ENCODE measurements at places on chromosomes 2 and 18.

- DNase-seq, result no peak
These were observed 21.3 kb downstream of the CDK15 start for GRCh38 chr2:201827621-201828020.

- DNase-seq, result no peak
These were observed at the start of gene CRYBA2 for GRCh38 chr2:218993345-218994315. CRYBA2 (minus strand) TSS chr2:218993422; CDS start chr2:218993176, 246 bp downstream.

- no peak for DNase-seq
These were observed 1101.4 kb downstream of the CBLN2 start for GRCh38 chr18:71442731-71443141.

- no peak for DNase-seq
These were observed 7.6 kb downstream of the CTIF start for GRCh38 chr18:48546396-48546795.

GRCh38 chr2:108346827-108347226, 30.9 kb upstream of the SULT1C4 start:
- DNase-seq, result no peak

DNA sequence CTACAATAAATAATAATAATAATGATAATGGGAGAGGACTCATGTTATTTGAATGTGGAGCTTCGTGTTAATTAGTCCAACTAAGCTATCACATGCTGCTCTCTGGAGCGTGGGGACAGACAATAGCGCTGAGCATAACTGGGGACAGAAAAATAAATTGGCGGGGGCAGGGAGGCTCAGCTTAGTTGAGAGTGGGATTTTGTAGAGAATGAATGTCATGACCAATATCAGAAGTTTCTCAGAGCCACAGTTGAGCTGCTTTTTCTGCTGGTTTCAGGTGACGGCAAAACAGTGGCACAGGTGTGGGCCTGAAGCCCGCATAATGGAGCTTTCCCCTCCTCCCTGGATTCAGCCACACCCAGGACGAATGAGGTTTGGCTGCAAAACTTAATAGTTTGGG, 111.1 kb upstream of the CAB39 start:
- no peak for DNase-seq

GRCh38 chr18:13450289-13451212, 232.0 kb downstream of the LDLRAD4 start:
- DNase-seq, result no peak

DNA sequence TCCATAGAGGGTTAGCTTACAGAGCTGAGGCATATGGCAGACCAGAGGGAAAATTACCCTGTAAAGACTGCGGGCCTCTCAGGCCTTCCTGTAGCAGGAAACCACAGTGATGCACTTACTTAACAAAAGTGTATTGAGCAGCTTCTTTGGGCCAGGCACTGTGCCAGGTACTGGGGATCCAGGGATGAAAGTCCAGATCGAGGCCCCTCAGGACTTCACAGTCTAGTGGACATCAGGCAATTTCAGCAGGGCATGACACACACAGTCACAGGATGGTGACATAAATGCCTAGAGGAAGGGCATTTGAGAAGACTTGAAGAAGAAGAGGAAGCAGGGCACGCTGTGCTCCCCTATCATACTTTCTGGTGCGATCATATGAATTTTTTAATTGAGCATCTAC, 71.7 kb downstream of the MARCO start:
- DNase-seq, result no peak

- no peak for DNase-seq
These were observed 179.6 kb upstream of the SLC39A10 start for GRCh38 chr2:195477248-195477995.

DNA sequence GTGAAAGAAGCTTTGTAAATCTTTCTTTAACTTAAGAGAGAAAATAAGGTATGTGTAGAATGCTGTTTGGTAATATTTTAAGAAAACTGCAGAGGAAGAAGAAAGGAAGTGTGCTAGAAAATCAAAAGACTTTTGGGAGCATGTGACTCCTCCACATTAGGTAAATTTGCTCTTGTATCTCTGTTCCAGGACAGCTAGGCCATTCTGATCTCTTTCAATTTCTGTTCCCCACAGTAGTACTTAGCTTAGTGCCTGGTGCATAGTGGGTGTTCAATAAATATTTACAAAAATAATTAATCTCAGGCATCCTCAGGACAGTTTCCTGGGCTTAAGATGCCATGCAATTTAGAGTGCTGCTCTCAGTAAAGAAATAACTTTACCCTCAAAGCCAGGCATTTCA, 105.0 kb downstream of the GPD2 start:
- DNase-seq, result no peak

GRCh38 chr18:54904581-54904980, 54.7 kb downstream of the CCDC68 start:
- DNase-seq, result no peak

DNA sequence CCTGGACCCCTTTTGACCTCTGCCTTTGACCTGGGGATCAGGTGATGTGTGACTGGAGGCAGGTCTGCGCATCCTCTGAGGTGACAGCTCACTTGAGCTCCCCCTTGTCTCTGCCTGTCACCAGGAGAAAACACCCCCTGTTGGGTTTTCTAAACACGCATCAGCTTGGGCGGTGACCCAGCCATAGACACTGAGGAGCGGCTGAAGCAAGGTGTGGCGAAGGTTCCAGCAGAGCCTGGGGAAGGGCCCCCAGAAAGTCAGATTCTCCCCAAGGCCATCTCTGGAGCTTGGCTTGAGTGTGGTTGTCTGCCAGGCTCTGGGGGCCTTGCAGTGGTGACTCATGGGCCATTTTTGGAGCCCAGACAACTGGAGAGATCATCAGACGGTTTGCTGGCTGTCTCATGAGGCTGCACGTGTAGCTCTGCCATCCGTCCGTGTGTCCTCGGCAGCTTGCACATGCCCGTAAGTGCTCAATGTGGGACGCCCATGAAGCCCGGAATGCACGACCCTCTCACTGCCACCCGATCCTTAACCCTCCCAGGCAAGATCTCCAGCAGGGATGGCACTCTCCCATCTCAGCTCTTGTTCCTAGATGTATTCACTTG, 29.4 kb downstream of the SIX3 start:
- no peak for DNase-seq

- peak; percentile 7 for DNase-seq
These were observed 439 bp upstream of the PLEKHH2 start for GRCh38 chr2:43636621-43637020.

DNA sequence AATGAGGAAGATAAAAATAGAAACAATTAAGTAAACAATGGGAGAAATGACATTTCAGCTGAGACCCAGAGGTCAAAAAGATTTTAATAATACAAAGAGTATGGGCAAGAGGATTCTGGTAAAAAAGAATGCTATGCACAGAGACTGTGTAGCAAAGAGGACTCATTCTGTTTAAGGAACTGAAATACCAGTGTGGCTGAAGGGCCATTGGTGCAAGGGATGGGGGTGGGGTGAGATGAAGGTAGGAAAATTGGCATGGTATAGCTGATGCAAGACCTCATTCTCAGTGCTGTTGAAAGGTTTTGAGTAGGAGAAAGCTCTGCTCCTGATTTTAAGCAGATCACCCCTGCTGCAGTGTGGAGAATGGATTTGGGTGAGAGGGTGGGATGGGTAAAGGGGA, 10.8 kb downstream of the GALNT1 start:
- DNase-seq, result no peak

DNA sequence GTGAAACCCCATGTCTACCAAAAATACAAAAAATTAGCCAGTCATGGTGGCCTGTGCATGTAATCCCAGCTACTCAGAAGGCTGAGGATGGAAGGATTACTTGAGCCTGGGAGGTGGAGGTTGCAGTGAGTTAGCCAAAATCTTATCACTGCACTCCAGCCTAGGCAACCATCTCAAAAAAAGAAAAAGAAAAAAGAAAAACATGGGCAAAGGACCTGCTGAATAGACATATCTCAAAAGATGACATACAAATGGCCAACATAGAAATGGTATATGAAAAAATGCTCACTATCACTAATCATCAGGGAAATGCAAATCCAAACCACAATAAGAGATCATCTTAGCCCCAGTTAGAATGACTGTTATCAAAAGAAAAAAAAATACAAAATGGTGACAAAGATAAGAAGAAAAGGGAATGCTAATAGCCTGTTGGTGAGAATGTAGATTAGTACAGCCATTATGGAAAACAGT, 1.4 kb upstream of the TGOLN2 start:
- DNase-seq, result no peak

DNA sequence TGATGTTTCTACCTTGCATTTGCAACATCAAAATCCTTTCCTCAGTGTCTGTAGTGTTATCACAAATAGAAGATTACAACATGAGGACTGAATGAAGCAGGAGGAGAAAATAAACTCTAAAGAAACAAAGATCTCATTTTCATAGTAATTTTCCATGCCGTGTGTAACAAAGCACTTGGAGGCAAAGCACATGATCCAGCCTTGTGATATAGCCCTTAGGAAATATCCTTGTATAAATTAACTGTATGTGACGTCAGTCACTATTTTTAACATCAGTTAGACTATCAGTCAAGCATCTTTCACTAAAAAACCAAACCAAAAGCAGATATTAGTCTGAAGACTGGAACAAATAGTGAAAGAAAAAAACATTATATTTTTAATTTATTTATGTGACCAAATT, 492.1 kb upstream of the CNTNAP5 start:
- no peak for DNase-seq

- DNase-seq, result no peak
These were observed 668.3 kb downstream of the IRS1 start for GRCh38 chr2:226131299-226131784.

DNA sequence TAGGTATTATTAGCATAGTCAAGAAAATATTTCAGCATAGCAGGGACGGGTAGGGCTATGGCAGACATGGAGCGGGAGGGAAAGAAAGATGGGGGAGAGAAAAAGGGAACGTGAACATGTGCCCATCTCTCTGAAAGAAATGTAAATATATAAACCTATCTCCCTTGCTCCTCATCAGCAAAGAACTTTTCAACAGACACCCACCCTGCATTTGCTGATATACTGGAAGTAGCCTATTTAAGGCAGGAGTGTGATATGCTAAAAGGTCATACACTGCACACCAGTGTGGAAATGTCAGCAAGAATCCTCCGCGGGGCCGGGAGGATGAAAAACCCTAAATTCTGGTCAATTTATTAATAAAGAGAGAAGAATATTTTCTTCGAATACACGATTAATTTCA, 1.7 kb downstream of the MBOAT2 start:
- DNase-seq, result no peak

GRCh38 chr18:63917817-63918216, 10.1 kb downstream of the SERPINB10 start:
- DNase-seq, result no peak

DNA sequence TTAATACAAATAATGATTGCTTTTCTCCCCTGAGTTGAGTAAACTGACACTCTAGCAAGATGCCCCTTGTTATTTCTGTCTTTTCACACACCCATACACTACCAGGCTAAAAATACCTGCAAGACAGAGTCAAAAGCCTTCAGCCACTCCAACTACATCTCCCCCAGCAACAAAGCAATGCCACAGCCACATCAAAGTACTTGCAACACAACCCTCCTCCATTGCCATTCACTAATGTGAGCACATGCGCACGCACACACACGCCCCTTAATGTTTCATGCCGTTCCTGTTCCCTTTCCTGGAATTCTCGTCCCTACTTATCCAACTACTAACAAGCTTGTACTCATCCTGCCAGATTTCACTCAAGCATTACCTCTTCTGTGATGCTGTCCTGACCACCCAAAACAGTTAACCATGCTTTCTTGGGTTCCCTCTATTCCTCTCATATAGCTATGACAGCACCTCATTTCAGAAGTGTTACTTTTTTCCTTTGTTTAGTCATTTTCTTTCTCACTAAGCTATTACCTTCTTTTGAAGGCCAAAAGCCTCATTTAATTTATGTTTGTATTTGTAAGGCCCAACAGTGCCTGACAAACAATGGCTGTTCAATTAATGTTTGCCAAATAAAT, 29.6 kb downstream of the SLC25A12 start:
- no peak for DNase-seq

DNA sequence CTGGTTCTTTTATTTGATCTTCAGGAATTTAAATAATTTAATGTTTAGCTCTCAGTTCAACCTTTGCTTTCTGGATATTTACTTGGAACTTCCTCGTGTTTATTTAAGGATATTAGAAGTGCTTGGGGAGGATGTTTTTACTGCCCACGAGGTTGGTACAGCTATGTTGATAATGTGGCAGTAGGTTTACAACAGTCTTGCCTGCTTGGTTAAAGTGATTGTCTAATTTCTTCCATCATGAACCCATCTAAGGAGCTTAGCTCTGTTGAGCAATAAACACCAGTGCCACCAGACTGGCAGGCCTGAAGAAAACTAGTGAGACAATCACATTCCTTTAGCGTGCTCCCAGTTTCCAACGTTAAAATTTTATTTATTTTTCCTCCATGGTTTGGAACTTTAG, 94.5 kb downstream of the ICOS start:
- DNase-seq, result no peak

GRCh38 chr18:8943900-8944870, 158.3 kb upstream of the NDUFV2 start:
- no peak for DNase-seq

- no peak for DNase-seq
These were observed 90.8 kb downstream of the HS6ST1 start for GRCh38 chr2:128227862-128228261.

GRCh38 chr2:113083296-113083695, 15.5 kb downstream of the IL1F10 start:
- no peak for DNase-seq

DNA sequence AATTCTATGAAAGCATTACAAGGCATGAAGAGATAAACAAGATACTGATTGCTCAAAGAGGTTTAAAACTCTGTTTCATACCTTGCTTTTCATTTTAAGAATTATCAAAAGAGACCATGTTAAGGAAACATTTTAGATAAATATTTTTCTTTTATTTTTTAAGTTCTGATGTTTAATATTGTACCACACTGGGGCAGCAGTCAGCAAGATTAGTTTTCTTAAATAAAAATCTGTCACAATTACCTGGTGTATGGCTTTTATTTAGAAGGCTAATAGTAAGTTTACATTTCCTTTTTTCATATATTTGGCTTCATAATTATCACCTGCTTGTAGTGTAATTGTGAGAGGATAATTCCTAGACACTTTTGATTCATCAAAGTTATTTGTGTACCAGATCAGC, 46.4 kb downstream of the ZNF804A start:
- DNase-seq, result no peak
